Epithelial cell of proximal tubule (primary cell): ENCODE measurements at places on chromosomes 16 and 17.

- DNase-seq, result no peak
Measured at GRCh38 chr16:89446975-89447293, 43.4 kb downstream of the ANKRD11 start.

GRCh38 chr16:48076455-48077012 is 79.3 kb downstream of the ABCC12 start:
- no peak for DNase-seq

- DNase-seq, result no peak
Measured at GRCh38 chr17:75652341-75652740, 14.6 kb downstream of the RECQL5 start.

DNA sequence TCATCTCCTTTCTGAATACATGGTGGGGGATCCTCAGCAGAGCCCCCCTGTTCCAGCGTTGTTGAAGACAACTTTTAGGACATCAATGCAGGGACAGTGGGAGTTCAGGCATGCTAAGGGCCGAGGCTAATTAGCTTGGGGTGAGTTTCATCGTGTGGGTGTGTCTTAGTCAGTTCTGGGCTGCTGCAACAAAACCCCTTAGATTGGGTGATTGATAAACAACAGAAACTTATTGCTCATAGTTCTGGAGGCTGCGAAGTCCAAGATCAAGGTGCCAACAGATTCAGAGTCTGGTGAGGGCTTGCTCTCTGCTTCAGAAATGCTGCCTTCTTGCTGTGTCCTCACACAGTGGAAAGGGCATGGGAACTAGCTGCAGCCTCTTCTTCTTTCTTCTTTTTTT is 214.0 kb downstream of the NTN1 start:
- no peak for DNase-seq

DNA sequence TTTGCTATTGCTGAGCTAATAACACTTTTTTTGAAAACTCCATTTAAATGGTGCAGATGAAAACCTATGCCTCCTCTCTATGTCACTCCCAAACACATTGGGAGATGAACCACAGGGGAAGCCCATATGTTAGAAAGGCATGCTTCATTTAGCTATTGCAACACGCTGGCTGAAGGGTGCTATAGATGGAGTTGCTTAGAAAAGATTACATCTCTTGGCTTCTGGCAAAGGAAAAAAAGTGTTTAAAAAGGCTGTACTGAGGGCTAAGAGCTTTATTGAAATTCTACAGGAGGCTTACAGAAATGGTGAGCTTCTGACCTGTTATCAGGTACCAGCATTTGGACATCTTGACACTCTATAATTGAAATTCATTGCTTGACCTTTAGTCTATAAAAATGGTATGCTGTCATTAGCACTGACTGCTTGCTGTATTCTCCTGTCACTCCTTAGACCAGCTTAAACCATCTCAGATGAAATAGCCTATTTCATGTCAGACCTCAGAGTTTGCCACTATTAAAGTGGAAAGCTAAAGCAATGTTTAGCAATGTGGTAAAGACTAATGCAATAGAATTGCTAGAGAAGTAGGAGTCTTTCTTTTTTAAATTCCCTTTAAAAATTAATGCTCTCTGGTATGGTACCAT is 503.9 kb downstream of the CDH11 start:
- DNase-seq, result no peak

- no peak for DNase-seq
Measured at GRCh38 chr16:65704866-65705265, 583.0 kb upstream of the CDH11 start.

- DNase-seq, result no peak
Measured at GRCh38 chr17:59338498-59338897, 7.0 kb downstream of the YPEL2 start.

GRCh38 chr17:17785407-17785806 is 51.4 kb downstream of the SREBF1 start:
- no peak for DNase-seq

GRCh38 chr17:45580924-45581323 is 90.4 kb upstream of the PLEKHM1 start:
- DNase-seq, result no peak
